ENCODE measurements at places on chromosomes 16 and 17. TPM values are rescaled to one million over a fixed set of nuclear protein-coding genes. Genes with fewer than 3 reads are reported as not detected.

The KRT28 gene
- not detected for polyA plus RNA-seq

The SHISA6 gene
- polyA plus RNA-seq: 1.7 TPM

The HS3ST4 gene
- polyA plus RNA-seq: 0.90 TPM

The TMIGD1 gene
- 0.78 TPM for polyA plus RNA-seq

The FA2H gene
- polyA plus RNA-seq: 2.7 TPM

The QRICH2 gene
- polyA plus RNA-seq: 5.9 TPM

The TMC6 gene
- polyA plus RNA-seq: 30.2 TPM

The ALDH3A2 gene
- 93.9 TPM for polyA plus RNA-seq

The TBX2 gene
- polyA plus RNA-seq: 97.6 TPM

The UBN1 gene
- 33.4 TPM for polyA plus RNA-seq

The SRL gene
- 1.2 TPM for polyA plus RNA-seq

All from right renal pelvis (tissue), 4 donors.